ENCODE measurements at places on chromosomes 16 and 17. TPM values are rescaled to one million over a fixed set of nuclear protein-coding genes. Genes with fewer than 3 reads are reported as not detected.

DNA sequence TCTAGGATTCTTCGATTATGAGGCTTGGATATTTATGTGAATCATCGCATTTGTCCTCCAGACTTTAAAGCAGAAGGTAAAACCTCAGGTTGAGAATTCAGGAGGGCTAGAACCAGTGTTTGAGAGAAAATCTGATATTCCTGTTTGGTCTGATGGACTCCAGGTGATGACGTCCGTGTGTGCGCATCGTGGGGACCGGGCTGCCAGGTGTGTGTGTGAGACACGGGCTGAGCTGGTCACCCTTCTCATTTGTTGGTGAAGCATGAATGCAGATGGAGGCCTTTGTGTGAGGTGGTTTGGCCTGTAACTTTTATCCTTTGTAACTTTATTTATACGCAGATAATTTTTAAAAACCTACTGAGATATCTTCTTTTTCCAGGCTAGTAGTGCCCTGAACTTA is 42.8 kb downstream of the ZNF750 start:
- no peak for DNase-seq
- no peaks in the 10 kb centered on the region for H3K4me1 ChIP-seq
- no peaks in the 10 kb centered on the region for H3K27me3 ChIP-seq
- no peak overlapping the region for H3K4me3 ChIP-seq

SMIM36 gene
- not detected for total RNA-seq

DNA sequence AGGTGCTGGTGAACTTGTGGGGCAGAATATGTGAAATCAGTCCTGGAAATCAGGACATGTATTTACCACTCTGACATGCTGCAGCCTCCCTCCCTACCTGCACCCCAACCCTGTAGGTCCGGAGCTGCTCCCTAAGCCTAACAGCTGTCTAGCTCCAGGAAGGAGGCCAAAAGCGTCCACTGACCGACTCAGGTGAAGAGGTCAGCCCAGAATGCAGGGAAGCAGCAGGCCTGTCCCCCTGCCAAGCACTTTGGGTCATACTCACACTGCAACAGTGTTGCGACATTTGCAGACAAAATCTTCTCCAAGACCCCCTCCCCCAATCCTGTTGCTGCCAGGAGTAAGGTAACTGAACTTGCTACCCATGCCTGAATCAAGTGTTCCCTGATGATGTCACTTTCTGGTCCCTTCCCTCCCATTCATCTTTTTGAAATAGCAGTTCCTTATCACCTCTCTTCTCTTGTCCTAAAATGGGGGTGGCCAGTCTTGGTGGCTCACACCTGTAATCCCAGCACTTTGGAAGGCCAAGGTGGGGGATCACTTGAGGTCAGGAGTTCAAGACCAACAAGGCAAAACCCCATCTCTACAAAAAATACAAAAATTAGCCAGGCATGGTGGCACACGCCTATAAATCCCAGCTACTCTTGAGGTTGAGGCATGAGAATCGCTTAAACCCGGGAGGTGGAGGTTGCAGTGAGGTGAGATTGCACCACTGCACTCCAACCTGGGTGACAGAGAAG is 1.3 kb upstream of the ACLY start:
- H3K36me3 ChIP-seq: no peaks in the 10 kb centered on the region
- no peaks in the 10 kb centered on the region for H3K27me3 ChIP-seq
- H3K27ac ChIP-seq: no peak overlapping the region
- peaks cover 19% of the 10 kb centered on the region for H3K4me1 ChIP-seq

DHX40 gene
- total RNA-seq: 54.2 TPM

DNA sequence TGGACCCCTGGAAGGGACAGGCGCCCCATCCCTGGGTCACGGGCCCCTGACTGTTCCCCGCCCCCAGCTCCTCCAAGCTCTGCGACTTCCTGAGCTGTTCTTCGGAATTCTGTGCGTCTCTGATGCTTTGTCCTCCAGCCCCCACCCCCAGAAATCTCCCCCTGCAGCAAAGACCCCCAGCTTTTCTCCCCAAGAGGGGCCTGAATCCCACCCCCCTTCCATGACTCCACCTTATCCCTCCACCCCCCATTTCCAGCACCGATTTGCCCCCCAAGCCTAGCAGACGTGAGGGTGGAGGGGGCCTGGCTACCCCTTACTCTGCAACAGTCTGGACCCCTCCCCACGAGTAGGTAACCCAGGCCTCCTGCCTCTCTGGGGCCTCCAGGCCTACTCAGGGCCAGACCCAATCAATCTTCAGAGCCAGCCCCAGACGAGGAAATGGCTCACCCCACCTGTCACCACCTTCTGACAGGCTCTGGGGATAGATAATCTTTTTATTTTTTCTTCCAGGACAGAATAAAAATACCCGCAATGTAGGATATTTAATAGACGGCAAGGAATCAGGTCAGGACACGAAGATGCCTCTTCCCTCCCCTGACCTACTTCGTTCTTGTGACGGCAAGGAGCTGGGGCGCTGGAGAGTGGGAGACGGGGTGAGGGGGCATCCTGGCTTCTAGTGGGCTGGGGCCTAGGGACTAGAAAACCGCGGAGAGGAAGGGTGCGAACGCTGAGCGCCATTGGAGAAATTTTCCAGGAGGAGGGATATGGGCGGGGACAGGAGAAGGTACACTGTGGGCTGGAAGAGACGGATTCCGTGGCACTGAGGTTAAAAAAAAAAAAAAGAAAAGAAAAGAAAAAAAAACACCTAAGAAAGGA is 744 bp upstream of the PLXDC1 start:
- peaks cover 2% of the 10 kb centered on the region for H3K4me1 ChIP-seq
- peaks cover 20% of the 10 kb centered on the region for H3K27me3 ChIP-seq
- H3K4me3 ChIP-seq: no peak overlapping the region
- DNase-seq: no peak
- no peak overlapping the region for H3K27ac ChIP-seq

DNA sequence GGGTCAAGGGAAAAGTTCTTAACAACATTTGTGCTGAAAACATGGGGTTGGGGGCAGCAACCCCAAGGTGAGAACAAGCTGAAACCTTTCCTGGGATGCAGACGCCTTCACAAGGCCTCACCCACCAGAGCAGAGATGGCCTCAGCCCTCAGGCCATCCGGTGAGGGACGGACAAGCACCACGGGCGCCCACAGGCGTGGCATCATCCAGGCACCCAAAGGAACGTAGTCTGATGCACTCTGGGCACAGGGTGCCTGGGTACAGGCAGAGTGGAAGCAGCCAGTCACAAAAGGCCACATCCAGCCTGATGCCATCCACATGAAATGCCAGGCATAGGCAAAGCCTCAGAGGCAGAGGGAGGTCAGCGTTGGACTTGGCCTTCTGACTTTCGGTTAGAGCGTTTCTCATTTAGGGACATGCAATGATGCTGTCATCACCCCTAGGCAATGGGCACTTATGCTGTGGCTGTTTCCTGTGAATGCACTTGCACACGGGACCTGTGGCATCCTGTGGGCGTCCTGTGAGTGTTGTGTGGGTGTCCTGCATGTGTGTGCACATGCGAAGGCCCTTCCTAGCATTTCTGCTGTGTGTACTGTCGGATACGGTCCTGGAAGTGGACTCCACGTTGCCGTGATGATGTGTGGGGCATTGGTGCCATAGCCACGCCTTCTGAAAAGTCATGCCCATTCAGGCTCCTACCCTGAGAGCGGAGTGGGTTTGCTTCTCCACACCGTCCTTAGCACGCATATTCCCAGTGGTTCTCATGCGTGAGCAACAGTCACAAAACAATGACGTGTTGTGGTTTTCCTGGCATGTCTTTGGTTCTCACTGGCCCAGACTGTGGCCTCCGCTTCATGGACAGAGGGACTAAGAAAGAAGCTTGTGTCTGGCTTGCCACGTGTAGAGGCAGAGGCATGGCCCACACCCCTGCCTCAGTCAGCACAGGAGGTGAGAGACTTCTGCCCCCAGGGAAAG is 52.7 kb upstream of the ZNF469 start:
- H3K4me3 ChIP-seq: no peak overlapping the region
- H3K27me3 ChIP-seq: no peaks in the 10 kb centered on the region
- no peaks in the 10 kb centered on the region for H3K36me3 ChIP-seq
- H3K4me1 ChIP-seq: peaks cover 25% of the 10 kb centered on the region
- DNase-seq: no peak

DNA sequence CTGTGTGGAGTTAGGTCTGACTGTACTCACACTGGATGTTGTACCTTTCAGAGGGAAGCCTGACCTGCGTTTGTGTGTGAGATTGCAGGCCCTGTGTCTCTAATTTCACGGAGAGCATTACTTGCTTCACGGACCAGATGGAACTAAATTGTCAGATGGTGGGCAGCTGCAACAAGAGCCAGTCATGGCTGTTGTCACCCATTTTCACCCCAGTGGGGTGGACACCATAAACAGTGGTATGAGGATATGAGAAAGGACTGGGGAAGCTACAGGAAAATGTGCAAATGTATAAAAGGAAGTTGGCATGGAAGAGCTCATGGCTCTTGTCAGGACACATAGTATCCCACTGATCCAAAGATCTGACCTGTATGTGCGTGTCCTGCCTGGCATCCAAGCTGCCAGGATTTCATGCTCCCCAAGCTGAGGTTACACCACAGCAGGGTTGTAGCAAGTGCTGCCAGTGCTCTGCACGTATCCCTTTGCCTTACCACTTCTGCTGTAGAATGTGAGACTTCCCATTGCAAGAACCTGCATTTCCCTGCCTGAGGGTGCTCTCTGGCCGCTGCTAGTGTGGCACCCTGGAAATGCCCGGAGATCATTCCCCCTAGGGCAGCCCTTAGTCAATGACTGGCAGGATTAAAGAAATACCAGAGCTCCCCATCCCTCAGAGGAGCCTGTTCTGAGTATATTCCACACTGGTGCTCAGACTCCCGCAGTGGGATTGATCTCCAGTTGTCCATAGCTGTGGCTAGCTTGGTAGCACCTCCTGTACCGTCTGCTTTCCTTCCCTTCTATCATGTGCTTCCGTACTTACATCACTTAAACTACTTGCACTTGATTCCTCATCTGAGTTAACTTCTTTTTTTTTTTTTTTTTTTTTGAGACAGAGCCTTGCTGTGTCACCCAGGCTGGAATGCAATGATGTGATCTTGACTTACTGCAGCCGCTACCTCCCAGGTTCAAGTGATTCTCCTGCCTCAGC is 70.4 kb upstream of the TANC2 start:
- H3K36me3 ChIP-seq: no peaks in the 10 kb centered on the region
- peak; percentile 62 for DNase-seq
- no peak overlapping the region for H3K27ac ChIP-seq
- peaks cover 3% of the 10 kb centered on the region for H3K4me1 ChIP-seq

DNA sequence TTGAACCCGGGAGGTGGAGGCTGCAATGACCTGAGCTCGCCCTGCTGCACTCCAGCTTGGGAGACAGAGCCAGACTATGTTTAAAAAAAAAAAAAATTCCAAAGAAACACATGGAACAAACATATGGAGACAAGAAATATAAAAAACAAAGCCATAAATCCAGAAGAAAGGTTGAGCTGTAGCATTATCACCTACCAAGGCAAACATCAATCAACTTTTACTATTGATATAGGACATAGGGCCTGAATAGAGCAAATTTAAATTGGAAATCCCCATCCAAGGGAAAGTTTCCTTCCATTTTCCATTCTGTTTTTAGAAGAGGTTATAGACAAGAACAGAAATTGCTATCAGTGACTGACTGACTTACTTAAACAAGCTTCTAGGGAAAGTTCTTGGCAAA is 56.6 kb downstream of the SSH2 start:
- no peaks in the 10 kb centered on the region for H3K36me3 ChIP-seq
- 0 out of 2 replicates have a peak, but pooled peaks cover 2% of the 10 kb centered on the region for H3K4me1 ChIP-seq
- no peaks in the 10 kb centered on the region for H3K27me3 ChIP-seq
- H3K4me3 ChIP-seq: no peak overlapping the region

SLC12A3 gene
- not detected for total RNA-seq

GRCh38 chr17:613725-614124 is 100.9 kb downstream of the VPS53 start:
- H3K27me3 ChIP-seq: no peaks in the 10 kb centered on the region
- no peak overlapping the region for H3K27ac ChIP-seq
- no peak for DNase-seq
- peaks cover 4% of the 10 kb centered on the region for H3K4me1 ChIP-seq
- H3K4me3 ChIP-seq: no peak overlapping the region

GRCh38 chr16:80016731-80017326 is 416.3 kb upstream of the MAF start:
- H3K4me1 ChIP-seq: no peaks in the 10 kb centered on the region
- no peak for DNase-seq
- H3K36me3 ChIP-seq: no peaks in the 10 kb centered on the region

DNA sequence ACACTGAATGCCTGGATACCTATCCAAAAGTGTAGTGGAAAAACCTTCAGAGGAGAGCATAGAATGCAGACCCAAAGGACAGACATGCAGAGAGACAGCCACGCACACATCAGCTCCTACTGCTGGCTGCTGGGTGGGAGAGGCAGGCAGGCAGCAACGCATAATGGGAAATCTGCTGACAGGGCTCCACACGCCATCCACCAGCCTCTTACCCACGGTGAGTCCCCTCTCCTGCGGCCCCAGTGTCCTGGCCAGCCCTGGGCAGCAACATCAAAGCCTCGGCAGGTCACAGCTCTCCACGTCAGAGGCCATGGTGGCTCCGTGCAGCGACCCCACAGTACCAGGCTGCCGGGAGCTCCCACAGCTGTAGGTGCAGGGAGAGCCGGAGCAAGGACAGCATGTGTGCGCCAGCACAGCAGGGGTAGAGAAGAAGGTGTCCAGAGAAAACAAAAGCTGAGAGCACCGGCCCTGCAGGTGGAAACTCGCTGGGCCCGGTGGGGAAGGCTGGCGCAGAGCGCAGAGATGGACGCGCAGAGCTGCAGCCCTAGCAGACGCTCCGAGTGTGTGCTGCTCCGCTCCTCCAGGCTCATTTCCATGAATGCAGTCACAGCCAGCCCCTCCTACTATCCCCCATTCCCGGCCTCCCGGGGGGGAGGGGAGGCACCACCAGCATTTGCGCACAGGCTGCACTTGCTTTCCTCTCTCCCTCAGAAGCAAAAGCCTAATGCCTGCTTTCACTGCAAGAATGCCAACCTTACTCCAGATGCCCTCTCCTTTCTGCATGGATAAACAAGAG is 58.9 kb downstream of the CYTH1 start:
- peaks cover 19% of the 10 kb centered on the region for H3K4me1 ChIP-seq
- H3K4me3 ChIP-seq: no peak overlapping the region
- DNase-seq: peak; percentile 45

DNA sequence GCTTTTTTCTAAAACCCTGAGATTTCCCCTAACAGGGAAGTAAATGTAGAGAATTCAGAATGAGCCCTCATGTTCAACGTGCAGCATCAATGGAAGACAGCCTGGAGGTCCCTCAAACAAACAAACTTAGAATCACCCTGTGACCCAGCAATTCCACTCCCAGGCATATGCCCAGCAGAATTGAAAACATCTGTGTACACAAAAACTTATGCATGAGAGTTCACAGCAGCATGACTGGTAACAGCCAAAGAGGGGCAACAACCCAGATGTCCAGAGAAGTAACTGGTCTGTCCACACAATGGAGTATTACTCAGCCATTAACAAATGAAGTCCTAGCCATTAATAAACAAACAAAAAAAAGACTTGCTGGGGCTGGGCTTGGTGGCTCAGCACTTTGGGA is 252.7 kb downstream of the PARN start:
- peaks cover 6% of the 10 kb centered on the region for H3K4me1 ChIP-seq
- H3K36me3 ChIP-seq: no peaks in the 10 kb centered on the region
- H3K4me3 ChIP-seq: no peak overlapping the region
- DNase-seq: peak; percentile 67
- H3K27ac ChIP-seq: no peak overlapping the region
- H3K27me3 ChIP-seq: no peaks in the 10 kb centered on the region

B9D1 gene
- total RNA-seq: 42.5 TPM

- H3K4me3 ChIP-seq: no peak overlapping the region
- H3K36me3 ChIP-seq: no peaks in the 10 kb centered on the region
Observed at GRCh38 chr16:89039756-89040155, 53.9 kb upstream of the ACSF3 start.

GRCh38 chr17:27668488-27668823 is 37.5 kb downstream of the LGALS9 start:
- H3K4me3 ChIP-seq: no peak overlapping the region
- H3K27me3 ChIP-seq: peaks cover 11% of the 10 kb centered on the region
- no peak for DNase-seq
- no peaks in the 10 kb centered on the region for H3K36me3 ChIP-seq

All from IMR-90 (cell line).